Activated CD8-positive, alpha-beta memory T cell treated with anti-CD3 and anti-CD28 coated beads for 1 hour (primary cell): ENCODE measurements at places on chromosomes 1 and 21.

GRCh38 chr1:75616436-75617433, 5.8 kb upstream of the SLC44A5 start:
- DNase-seq, result no peak

GRCh38 chr1:63777965-63778880, 4.4 kb downstream of the ROR1 start:
- no peak for DNase-seq

- DNase-seq, result no peak
These were observed 21.1 kb upstream of the KCNH1 start for GRCh38 chr1:211155040-211155439.

- DNase-seq, result no peak
These were observed 235.2 kb downstream of the KCNT2 start for GRCh38 chr1:196372896-196373536.

DNA sequence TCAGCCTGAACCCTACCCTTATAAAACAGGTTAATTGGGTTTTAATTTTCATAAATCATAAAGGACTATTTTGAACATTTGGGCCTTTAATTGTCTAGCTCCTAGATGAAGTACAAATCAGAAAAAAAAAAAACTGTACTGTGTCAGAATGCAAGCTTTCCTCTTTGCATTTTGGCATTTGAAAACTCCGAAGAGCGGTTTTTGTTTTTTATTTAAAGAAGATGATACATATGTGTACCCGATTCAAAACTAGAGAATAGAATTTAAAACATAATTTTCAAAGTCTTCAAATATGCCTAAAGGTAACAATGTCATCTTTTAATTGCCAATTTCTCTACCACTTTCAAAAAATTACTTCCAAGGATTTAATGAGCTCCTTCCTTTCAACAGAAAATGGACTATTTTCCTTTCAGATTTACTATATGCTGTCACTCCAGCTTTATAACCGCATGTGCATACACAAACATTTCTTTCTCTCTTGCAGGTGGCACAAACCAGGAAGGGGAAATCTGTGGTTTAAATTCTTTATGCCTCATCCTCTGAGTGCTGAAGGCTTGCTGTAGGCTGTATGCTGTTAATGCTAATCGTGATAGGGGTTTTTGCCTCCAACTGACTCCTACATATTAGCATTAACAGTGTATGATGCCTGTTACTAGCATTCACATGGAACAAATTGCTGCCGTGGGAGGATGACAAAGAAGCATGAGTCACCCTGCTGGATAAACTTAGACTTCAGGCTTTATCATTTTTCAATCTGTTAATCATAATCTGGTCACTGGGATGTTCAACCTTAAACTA, 33.7 kb downstream of the MRPL39 start:
- DNase-seq, result peak; percentile 19

DNA sequence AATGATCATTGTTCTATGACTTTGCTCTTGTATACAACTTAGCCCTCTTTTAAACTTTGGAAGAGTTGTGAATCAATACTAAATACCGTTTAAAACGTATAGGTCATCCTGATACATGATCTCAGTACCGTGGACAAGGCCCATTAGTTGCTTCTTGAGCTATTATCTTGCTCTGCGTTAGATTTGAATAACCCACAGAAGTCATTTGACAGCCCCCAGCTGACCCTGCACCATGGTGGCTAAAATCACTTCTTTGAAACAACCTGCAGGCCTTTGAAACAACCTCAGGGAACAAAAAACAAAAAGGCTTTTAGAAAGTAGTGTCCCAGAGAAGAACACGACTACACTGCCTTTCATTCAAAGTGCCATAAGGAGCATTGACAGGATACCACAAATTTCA, 473.0 kb upstream of the ADGRL2 start:
- DNase-seq, result no peak

- no peak for DNase-seq
These were observed 9.8 kb downstream of the OVGP1 start for GRCh38 chr1:111417755-111418154.
